ENCODE measurements at places on chromosomes 11 and 22. TPM values are rescaled to one million over a fixed set of nuclear protein-coding genes. Genes with fewer than 3 reads are reported as not detected.

- H3K36me3 ChIP-seq, result no peaks in the 10 kb centered on the region
- no peak for DNase-seq
- H3K4me1 ChIP-seq, result no peaks in the 10 kb centered on the region
Measured at GRCh38 chr22:43447380-43447779, 35.6 kb downstream of the MPPED1 start.

GRCh38 chr11:123628936-123629683 lies 25.3 kb downstream of the SCN3B start:
- no peaks in the 10 kb centered on the region for H3K36me3 ChIP-seq
- no peak overlapping the region for H3K4me3 ChIP-seq
- no peaks in the 10 kb centered on the region for H3K4me1 ChIP-seq
- no peaks in the 10 kb centered on the region for H3K27me3 ChIP-seq

DNA sequence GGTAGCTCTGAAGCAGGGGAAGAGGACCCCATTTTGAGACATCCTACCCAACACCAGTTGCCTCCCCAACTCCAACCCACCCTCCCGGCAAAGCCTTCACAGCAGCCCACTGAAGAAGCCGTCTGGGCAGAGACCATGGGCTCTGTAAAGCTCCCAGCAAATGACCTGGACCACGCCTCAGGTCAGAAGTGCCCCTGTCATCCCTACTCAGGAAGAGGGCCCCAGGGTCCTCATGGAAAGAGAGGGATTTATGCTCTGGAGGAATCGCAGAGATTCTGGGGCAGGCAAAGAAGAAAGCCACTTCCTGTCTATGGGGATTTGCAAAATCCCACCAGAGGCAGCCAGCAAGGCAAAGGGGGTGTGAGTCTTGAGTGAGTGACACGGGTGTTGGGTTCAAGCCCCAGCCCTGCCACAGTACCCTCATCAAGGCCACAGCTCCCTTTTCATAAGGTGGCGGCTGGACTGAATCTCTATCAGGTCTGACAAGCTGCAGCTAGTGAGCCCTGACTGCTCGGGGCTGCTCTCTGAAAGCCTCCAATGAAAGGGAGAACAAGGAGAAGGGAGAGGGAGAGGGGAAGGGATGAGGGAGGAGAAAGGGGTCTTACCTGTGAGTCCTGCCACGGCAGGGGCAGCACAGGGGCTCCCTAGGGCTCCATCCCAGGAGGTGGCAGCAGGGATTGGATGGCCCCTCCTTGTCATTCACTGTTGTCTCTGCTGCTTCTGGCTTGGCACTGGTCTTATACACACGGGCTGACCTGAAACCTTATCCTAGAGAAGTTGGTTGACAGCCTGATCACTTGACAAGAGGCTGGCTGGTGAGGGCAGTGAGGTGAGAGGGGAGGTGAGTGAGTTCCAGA lies at the start of gene UCP3:
Gene UCP3, minus strand, starts transcription at position 713 of the 857 bp plus-strand sequence. CDS start 2,043 bp downstream, outside the sequence.
- no peak for DNase-seq
- no peaks in the 10 kb centered on the region for H3K27me3 ChIP-seq
- H3K27ac ChIP-seq, result no peak within 1 kb of the TSS
- no peaks in the 10 kb centered on the region for H3K4me1 ChIP-seq

DNA sequence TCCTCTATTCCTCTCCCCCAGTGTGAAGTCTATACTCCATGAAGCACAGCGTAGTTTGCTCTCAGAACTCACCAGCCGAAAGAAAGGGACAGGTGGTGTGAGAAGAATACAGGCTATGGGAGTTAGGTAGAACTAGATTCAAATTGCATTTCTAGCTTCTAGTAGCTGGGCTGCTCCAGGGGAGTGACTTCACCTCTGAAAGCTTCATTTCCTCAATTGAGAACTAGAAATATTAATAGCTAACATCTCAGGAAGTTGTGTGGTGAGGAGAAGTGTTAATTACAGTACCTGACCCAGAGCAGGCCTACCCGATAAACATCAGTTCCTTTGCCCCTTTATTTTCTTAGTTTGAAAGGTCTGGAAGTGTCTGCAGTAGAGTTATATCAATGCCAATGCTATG lies 484.7 kb upstream of the TENM4 start:
- no peaks in the 10 kb centered on the region for H3K27me3 ChIP-seq
- no peak overlapping the region for H3K4me3 ChIP-seq
- H3K36me3 ChIP-seq, result no peaks in the 10 kb centered on the region

- no peak for DNase-seq
- H3K36me3 ChIP-seq, result no peaks in the 10 kb centered on the region
- H3K4me1 ChIP-seq, result peaks cover 12% of the 10 kb centered on the region
- no peak overlapping the region for H3K27ac ChIP-seq
Measured at GRCh38 chr11:46049325-46049897, 71.8 kb downstream of the PHF21A start.

RTN3 gene
- total RNA-seq, result 106 TPM

PNPLA3 gene
- total RNA-seq, result 10.8 TPM

FLRT1 gene
- 0.41 TPM for total RNA-seq
